ENCODE measurements at places on chromosomes 7 and 10. TPM values are rescaled to one million over a fixed set of nuclear protein-coding genes. Genes with fewer than 3 reads are reported as not detected.

- DNase-seq, result no peak
Observed at GRCh38 chr7:28799619-28800018, 158.5 kb downstream of the TRIL start.

GRCh38 chr10:16314259-16314658 is 122.6 kb upstream of the PTER start:
- DNase-seq, result no peak

DNA sequence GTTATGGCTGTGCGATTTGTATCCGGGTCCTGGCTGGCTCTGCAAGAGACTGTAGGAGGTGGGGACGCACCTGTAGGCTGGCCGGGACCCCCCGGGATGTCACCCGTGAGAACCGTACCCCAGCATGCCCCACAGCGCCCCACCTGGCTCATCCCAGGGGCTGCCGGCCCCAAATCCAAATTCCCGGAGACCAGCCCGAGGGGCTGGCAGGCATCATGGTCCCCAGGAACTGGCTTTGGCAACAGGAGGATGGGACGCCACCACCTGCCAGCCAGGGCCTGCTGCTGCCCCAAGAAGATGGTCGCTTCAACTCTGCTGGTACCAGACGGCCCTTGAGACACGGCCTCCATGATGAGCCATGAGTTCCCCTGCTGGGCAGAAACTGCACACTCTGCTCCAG is 239.4 kb downstream of the ELFN1 start:
- DNase-seq, result no peak

DNA sequence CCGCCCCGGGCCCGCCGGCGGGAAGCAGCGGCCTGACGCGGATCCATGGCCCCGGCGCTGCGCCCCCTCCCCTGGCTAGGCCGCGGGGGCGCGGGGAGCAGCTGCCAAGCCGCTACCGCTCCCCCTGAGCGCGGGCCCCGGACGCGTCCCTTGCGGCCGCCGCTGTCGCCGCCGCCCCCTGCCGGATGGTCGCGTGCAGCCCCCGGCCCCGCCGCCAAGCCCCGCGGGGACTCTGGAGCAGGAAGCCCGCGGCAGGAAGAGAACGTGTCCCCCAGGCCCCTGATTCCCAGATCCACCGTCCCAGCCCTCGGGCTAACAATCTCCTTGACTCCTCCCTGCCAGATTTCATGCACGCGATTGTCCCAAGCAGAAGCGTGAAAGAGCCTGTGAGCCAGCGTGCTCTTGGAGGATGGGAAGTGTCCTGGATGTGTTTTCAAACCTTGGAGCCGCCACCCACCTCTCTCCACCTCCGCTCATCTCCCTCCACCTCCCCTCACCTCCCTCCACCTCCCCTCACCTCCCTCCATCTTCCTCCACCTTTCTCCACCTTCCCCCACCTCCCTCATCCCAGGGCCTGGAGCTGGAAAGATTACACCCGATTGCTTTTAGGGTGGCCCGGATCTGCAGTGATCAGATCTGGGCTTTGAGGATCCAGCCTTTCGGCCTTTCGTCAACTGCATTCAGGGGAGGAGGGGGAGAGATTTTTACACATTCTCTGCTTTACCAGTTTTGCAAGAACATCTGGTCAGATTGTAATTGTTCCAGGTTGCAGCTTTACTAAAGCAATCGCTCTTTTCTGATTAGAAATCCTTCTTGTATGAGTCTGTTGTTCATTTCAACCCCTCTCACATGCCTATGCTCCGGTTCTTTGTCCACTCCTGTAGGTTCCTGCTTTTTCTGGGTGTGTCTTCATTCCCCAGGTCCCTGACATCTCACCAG is 570 bp upstream of the PRTFDC1 start:
- peak; percentile 90 for DNase-seq

GRCh38 chr7:1596181-1597043 is 26.6 kb upstream of the PSMG3 start:
- no peak for DNase-seq

GRCh38 chr7:46613116-46613515 is 692.0 kb upstream of the IGFBP3 start:
- no peak for DNase-seq

GRCh38 chr10:69092959-69093850 is 5.3 kb downstream of the SRGN start:
- peak; percentile 82 for DNase-seq

- no peak for DNase-seq
Observed at GRCh38 chr10:22681783-22682183, 32.6 kb downstream of the PIP4K2A start.

The VGF gene
- not detected for total RNA-seq

The XRCC2 gene
- total RNA-seq, result 3.5 TPM
